Kidney glomerular epithelial cell (primary cell): ENCODE measurements at places on chromosomes 1 and 21.

GRCh38 chr1:222372221-222372620, 175.7 kb downstream of the HHIPL2 start:
- no peak for DNase-seq

- no peak for DNase-seq
Measured at GRCh38 chr1:53592521-53592982, 133.4 kb downstream of the DMRTB1 start.

DNA sequence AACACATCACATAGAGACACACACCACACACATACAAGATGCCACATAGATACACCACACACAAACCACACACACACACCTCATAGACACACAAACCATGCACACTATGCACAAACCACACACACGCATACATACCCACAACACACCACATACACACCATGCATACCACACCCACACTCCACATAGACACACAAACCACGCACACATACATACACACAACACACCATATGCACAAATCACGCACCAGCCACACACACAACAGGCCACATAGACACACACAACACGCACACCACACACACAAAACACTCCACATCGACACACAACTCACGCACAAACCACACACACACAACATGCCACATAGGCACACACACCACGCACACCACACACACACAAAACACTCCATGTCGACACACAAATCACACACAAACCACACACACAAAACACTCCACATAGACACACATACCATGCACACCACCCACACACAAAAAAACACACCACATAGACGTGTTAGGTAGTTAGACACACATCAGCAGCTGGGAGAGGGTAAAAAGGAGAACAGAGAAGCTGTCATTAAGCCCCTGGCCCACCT, 49.5 kb upstream of the SLC19A1 start:
- DNase-seq, result no peak

DNA sequence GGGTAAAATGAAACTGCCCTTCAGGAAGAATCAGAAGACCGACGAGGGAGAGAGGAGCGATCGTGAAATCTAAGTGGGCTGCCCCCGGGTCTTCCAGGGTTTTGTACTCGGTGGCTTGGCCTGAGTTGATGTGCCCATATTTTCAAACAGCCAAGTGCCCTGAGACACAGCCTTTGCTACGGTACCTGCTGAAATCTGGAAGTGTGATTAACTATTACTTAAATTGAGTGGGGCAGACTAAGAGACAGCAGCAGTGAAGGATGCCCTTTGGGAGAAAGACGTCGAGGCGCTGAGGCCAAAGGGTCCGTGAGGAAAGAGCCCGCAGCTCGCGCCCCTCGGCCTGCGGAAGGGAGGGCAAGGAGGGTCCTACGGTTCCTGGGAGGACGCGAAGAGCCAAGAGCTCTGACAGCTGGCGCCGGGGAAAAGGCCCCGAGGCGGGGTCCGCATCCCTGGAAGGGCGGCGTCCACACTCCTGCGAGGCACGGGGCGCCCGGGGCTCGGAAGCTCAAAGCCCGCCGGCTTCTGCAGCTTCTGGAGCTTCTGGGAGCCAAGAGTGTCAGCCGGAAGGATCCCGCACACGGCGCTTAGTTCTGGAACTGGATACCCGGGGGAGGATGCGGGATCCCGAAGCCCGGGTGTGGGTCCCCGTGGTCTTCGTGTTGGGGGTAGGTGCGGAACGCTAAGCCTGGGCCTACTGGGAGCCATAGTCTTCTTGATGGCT, 15.4 kb upstream of the RNU1-4 start:
- DNase-seq, result no peak

GRCh38 chr1:20402585-20403422, 83.2 kb downstream of the CAMK2N1 start:
- no peak for DNase-seq
